Lung (tissue), 17 donors: ENCODE measurements at places on chromosomes 3 and 15. TPM values are rescaled to one million over a fixed set of nuclear protein-coding genes. Genes with fewer than 3 reads are reported as not detected.
A peak's percentile ranks its signal among the peaks of the same experiment; 100 is the strongest.

- H3K27me3 ChIP-seq: peaks cover 18% of the 10 kb centered on the region
- H3K27ac ChIP-seq: no peak overlapping the region
- no peaks in the 10 kb centered on the region for H3K36me3 ChIP-seq
- DNase-seq: no peak
- H3K4me3 ChIP-seq: no peak overlapping the region
These were observed 7.2 kb upstream of the MCF2L2 start for GRCh38 chr3:183435661-183436060.

DNA sequence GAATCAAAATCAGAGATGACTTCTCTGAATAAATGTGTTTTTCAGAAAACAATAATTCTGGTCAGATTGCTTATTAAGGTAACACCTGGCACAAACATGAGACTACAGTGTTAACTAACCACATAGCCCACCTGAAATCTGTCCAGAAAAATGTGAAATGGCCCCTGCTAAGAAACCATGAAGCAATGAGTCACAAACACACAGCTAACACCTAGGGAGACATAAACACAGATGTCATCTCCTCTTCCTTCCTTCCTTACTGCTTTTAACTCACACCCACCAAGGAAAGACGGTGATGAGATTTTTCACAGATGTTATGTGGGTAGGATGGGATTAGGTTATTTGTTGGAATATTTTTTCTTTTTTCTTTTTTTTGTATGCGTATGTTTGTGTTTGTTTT is 315.0 kb upstream of the STAC start:
- no peak for DNase-seq
- no peaks in the 10 kb centered on the region for H3K27me3 ChIP-seq
- H3K4me1 ChIP-seq: no peaks in the 10 kb centered on the region
- no peak overlapping the region for H3K27ac ChIP-seq
- no peak overlapping the region for H3K4me3 ChIP-seq

GRCh38 chr3:107235193-107235927 is 141.9 kb upstream of the CCDC54 start:
- H3K36me3 ChIP-seq: no peaks in the 10 kb centered on the region
- H3K4me1 ChIP-seq: no peaks in the 10 kb centered on the region
- no peak overlapping the region for H3K27ac ChIP-seq
- H3K4me3 ChIP-seq: no peak overlapping the region

Gene FBLN2
- polyA plus RNA-seq: 4.3 TPM

GRCh38 chr3:134817297-134817696 is 22.2 kb downstream of the EPHB1 start:
- no peaks in the 10 kb centered on the region for H3K27me3 ChIP-seq
- DNase-seq: no peak

Gene LRRN1
- polyA plus RNA-seq: 2.4 TPM

Gene LDHAL6B
- 0.05 TPM for polyA plus RNA-seq

DNA sequence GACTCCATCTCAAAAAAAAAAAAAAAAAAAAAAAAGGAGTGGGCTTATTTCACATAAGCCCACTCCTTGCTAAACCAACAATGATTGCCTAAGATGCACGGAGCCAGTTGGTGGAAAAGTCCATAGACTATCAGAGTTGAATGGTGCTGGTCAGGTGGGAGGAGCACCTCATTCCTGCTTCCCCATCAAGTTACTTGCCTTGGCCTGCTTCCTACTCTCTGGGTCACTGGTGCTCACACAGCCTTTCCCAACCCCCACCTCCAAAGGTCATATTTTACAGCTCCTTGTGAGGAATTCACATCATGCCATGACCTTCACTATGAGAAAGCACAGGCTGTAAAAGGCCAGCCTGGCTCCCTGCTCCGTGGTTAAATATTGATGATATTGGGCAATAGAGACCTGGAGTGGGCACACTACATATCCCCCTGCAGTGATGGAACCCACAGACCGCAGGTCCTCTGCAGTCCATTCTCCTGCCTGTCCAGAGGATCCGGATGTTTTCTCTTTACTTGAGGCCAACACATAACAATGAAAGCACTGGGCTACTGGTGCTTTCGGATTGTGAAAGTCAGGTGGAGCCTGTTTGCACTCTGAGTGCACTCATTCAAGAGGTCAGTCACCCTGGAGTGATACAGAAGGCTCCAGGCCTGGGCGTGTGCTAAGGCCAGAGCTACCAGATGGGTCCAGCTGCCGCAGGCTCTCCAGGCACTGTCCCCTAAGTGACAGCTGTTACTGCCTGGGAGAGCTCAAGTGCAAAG is at the start of gene SLC51B:
SLC51B (plus strand) TSS at position 664 of the 758 bp plus-strand sequence. CDS start 4,618 bp downstream, outside the sequence.
- peak; percentile 89 for DNase-seq
- no peak within 1 kb of the TSS for H3K4me3 ChIP-seq
- H3K27ac ChIP-seq: no peak within 1 kb of the TSS
- no peaks in the 10 kb centered on the region for H3K27me3 ChIP-seq
- peaks cover 17% of the 10 kb centered on the region for H3K4me1 ChIP-seq

DNA sequence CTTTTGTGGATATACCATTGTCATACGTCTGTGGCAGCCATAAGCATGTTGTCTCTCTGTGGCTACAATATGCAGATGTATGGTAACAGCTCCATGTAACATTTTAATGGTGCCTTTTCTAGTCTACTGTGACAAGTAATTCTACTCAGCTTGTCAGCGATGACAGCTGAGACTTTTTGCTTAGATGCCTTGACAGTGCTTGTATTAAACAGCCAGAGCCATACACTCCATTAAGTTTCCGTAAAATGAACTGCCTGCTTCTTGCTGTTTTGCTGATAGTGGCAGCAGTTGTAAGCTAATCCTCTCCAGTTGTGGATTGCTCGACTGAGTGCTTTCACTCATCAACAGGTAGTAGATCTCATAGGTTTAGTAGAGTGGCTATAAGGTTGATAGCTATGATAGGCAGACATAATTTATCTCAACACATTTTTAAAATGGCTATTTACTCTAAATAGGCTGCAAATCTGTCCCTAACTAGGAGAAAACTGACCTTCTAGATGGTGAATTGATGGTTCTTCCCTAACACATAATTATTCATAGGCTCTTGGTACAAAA is 260.2 kb upstream of the NAALADL2 start:
- H3K27ac ChIP-seq: no peak overlapping the region
- H3K36me3 ChIP-seq: no peaks in the 10 kb centered on the region
- no peaks in the 10 kb centered on the region for H3K4me1 ChIP-seq

Gene AHSG
- 0.03 TPM for polyA plus RNA-seq

GRCh38 chr15:82124331-82125263 is 78.8 kb upstream of the MEX3B start:
- no peak overlapping the region for H3K27ac ChIP-seq
- H3K4me1 ChIP-seq: peaks cover 6% of the 10 kb centered on the region

Gene IL17RC
- 39.8 TPM for polyA plus RNA-seq

Gene CCRL2
- polyA plus RNA-seq: 11.0 TPM

GRCh38 chr3:36707623-36708409 is 56.5 kb downstream of the DCLK3 start:
- H3K27me3 ChIP-seq: no peaks in the 10 kb centered on the region
- no peak overlapping the region for H3K27ac ChIP-seq
- peak; percentile 7 for DNase-seq
- no peaks in the 10 kb centered on the region for H3K36me3 ChIP-seq
- no peaks in the 10 kb centered on the region for H3K4me1 ChIP-seq

- H3K36me3 ChIP-seq: no peaks in the 10 kb centered on the region
- no peaks in the 10 kb centered on the region for H3K27me3 ChIP-seq
- DNase-seq: peak; percentile 99
- H3K27ac ChIP-seq: peak overlapping the region; percentile 95
- H3K4me1 ChIP-seq: peaks cover 36% of the 10 kb centered on the region
These were observed 7.0 kb upstream of the MAP1A start for GRCh38 chr15:43510200-43511011.

DNA sequence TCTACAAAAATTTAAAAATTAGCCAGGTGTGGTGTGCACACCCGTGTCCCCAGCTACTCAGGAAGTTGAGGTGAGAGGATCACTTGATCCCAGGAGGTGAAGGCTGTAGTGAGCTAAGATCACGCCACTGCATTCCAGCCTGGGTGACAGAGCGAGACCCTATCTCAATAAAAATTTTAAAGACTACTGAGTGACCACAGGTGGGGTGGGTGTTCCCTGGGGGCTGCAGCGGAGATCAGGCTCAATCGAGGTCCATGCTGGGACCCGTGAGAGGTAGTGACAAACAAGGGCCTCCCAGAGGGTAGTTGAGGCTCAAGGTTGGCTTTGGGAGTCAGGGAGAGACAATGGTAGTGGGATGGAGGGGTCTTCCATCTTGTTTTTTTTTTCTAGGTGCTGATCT is 38.9 kb upstream of the LIMD1 start:
- no peak overlapping the region for H3K27ac ChIP-seq
- no peaks in the 10 kb centered on the region for H3K36me3 ChIP-seq
- DNase-seq: no peak
- no peak overlapping the region for H3K4me3 ChIP-seq

Gene GOLGA8J
- not detected for polyA plus RNA-seq

DNA sequence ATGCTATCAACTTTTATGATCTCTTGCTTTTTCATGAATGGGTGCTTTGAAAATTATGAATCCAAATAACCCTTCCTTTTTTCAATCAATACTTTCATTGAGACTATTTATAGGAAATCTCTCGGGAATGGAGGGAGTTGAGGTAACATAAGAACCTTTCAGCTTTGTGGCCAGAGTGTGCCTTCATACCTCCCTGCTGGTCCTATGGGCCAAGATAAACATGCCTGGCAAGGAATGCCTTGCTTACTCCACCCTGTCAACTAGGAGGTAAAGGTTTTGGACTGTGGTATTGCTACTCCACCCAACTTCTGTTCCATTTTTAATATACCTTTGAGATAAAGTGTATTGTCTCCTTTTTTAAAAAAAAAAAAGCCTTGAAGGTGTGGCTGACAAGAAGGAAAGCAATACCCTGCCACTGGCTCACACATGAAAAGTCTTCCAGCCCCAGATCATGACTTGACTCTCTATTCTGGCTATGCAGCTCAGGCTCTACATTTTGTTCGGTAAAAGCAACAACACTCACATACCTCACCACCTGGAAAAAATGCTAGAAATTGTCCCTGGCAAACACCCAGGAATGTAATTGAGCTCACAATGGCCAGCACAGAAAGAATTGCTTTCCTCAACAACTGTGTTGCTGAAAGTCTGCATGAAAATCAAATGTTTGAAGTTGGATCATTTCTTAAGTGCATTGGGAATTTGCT is 35.8 kb downstream of the COL8A1 start:
- H3K4me1 ChIP-seq: no peaks in the 10 kb centered on the region
- no peaks in the 10 kb centered on the region for H3K27me3 ChIP-seq
- H3K4me3 ChIP-seq: no peak overlapping the region
- peak; percentile 69 for DNase-seq
- H3K36me3 ChIP-seq: no peaks in the 10 kb centered on the region

Gene CYP1A1
- polyA plus RNA-seq: 0.46 TPM

GRCh38 chr15:40918799-40919392 is 10.2 kb upstream of the DLL4 start:
- H3K27me3 ChIP-seq: peaks cover 2% of the 10 kb centered on the region
- H3K4me3 ChIP-seq: no peak overlapping the region
- peak overlapping the region; percentile 38 for H3K27ac ChIP-seq

Gene GAP43
- 0.06 TPM for polyA plus RNA-seq

- H3K4me1 ChIP-seq: peaks cover 41% of the 10 kb centered on the region
- no peak for DNase-seq
- no peak overlapping the region for H3K27ac ChIP-seq
- H3K36me3 ChIP-seq: no peaks in the 10 kb centered on the region
- H3K27me3 ChIP-seq: no peaks in the 10 kb centered on the region
These were observed 142.4 kb downstream of the CHDH start for GRCh38 chr3:53703630-53704362.

DNA sequence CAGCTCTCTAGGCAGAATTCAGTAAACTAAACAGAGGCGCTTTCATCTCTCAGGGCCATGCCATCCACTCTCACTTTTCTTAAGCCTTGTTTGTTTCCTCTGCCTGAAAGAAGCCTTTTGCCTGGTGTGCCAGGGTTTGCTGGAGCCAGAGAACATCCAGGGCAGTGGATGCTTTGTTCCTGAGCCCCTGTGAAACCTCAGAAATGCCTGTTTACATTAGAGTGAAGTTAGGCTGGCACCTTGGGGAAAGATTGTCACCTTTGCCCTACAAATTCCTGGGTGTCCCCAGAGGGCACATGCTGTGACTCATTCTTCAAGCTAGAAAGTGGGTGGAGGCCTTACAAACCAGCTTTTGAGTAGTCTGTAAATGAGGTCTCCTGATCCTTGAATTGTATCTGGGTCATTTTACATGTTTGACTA is 10.7 kb upstream of the TRAK1 start:
- H3K27me3 ChIP-seq: no peaks in the 10 kb centered on the region
- peaks cover 5% of the 10 kb centered on the region for H3K4me1 ChIP-seq
- no peak overlapping the region for H3K4me3 ChIP-seq
- H3K27ac ChIP-seq: peak overlapping the region; percentile 78

Gene CCDC12
- polyA plus RNA-seq: 75.2 TPM

Gene GTF2A2
- polyA plus RNA-seq: 58.9 TPM

GRCh38 chr15:43204016-43204901 is 16.6 kb downstream of the EPB42 start:
- no peaks in the 10 kb centered on the region for H3K27me3 ChIP-seq
- H3K27ac ChIP-seq: no peak overlapping the region
- DNase-seq: peak; percentile 33
- H3K4me3 ChIP-seq: no peak overlapping the region
- no peaks in the 10 kb centered on the region for H3K36me3 ChIP-seq
- no peaks in the 10 kb centered on the region for H3K4me1 ChIP-seq

Gene RPL35A
- polyA plus RNA-seq: 2,048 TPM

Gene SGO1
- polyA plus RNA-seq: 0.44 TPM

DNA sequence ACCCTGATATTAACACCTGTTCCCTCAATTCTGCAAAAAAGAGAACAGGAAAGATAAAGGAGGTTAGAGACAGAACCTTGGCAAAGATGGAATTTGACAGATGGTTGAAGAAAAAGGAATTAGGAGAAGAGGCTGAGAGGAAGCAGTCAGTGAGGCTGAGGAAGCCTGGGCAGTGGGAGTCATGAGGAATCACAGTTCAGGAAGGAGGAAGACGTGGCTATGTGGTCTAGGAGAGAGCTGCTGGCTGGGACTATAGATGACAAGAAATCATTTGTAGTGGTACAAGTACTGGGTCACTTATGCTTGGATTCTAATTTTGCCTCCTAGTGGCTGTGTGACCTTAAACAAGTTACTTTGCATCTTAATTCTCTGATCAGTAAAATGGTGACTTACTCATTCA is 49.0 kb downstream of the LARS2 start:
- H3K36me3 ChIP-seq: peaks cover 4% of the 10 kb centered on the region
- no peaks in the 10 kb centered on the region for H3K4me1 ChIP-seq
- no peak for DNase-seq
- no peak overlapping the region for H3K27ac ChIP-seq
- no peak overlapping the region for H3K4me3 ChIP-seq

DNA sequence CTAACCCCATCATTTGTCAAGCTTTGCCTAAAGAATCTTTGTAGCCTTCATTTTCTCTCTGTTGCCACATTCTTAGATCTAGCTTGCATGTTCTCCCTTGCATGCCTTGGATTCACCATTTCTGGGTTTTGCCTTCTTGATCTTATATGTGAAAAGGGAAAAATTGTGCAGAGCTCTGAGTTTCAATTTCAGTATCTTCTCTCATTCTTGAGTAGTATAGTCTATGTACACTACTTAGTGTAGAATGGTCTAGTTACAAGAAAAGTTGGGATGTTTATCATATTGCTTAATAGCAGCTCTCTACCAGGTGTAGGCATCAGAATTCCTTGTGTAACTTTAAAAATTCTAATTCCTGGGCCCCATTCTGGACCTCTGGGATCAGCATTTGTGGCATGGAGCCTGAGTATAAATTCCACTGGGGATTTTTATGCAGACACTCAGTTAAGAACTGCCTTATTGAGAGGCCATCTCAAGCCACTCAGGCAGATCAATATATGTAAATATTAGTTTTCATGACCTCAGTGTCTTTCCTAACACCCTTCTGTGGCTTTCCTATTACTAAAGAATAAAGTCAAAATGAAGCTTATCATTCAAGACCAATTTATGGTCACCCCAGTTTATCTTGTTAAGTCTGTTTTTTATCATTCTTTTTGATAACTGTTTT is 23.4 kb downstream of the GTF2E1 start:
- H3K4me3 ChIP-seq: no peak overlapping the region
- no peak overlapping the region for H3K27ac ChIP-seq
- no peaks in the 10 kb centered on the region for H3K27me3 ChIP-seq
- no peak for DNase-seq
- no peaks in the 10 kb centered on the region for H3K4me1 ChIP-seq

Gene IFT122
- 11.0 TPM for polyA plus RNA-seq
